ENCODE measurements at places on chromosomes 5 and 9. TPM values are rescaled to one million over a fixed set of nuclear protein-coding genes. Genes with fewer than 3 reads are reported as not detected.

CDX1 gene
- not detected for total RNA-seq

DNA sequence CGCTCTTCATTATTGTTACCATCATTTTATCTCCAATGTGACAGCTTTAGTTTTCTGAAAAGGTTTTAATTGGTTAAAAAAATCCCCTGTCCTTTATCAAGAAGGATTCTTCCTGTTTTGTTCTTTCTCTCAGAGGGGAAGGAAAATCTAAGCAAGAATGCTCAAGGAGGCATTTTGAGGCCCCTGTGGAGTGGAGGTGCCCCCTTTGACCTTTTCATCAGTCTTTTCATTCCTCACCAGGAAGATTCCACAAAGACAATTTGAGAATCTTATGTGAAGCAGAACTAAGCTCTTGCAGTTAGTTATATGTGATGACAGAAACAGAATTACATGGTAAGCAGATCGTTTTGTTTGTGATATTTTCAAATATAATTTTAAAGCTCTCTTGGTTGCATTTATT is 489.6 kb downstream of the MAN2A1 start:
- DNase-seq = no peak

DNA sequence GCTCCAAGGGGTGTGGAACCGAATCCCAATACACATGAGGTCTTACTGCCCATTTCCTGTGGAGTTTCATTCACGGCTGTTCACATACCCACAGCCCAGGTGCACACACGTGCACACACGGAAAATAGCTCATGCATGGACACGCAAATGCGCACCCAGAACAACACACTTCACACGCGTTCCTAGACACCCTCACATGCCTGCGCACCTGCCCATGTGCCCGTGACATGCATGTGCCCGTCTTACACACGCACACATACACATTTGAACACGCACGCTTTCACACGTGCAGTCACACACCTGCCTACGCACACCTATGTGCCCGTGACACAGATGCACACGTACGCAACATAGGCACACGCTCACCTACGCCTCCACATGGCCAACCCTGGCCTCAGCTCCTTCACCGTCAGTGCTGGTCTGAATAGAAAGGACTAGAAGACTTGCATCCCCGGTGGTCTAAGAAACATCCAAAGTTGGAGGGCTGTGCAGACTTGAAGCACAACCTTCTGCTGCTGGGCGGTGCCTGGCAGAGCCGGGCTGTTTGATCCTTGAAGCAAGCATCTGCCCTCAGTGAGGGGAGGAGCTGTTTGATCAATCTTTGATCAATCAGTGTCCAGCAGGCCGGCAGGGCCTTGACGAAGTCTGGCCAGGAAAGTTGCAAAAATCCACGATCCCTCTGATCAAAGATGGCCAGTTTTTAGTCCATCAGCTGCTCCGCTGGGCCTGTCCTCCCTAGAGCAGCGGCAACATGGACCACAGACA is 164.7 kb downstream of the OLFM1 start:
- no peak for DNase-seq

DNA sequence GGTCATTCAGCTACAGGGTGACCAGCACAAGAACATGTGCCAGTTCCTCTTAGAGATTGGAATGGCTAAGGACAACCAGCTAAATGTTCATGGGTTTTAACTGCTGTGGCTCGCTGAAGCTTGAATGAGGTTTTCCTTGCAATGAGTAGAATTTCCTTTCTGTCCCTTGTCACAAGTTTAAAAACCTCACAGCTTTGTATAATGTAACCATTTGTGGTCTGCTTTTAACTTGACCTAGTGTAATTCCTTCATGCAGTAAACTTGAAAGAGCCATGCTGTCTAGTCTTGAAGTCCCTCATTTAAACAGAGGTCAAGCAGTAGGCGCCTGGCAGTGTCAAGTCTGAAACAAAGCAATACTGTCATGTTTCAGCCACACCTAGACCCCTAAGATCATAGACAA is 181.3 kb upstream of the DMRT1 start:
- DNase-seq = no peak

- DNase-seq = no peak
These were observed 1.1 kb downstream of the TIGD6 start for GRCh38 chr5:149999359-149999758.
